ENCODE measurements at places on chromosomes 2 and 18.

DNA sequence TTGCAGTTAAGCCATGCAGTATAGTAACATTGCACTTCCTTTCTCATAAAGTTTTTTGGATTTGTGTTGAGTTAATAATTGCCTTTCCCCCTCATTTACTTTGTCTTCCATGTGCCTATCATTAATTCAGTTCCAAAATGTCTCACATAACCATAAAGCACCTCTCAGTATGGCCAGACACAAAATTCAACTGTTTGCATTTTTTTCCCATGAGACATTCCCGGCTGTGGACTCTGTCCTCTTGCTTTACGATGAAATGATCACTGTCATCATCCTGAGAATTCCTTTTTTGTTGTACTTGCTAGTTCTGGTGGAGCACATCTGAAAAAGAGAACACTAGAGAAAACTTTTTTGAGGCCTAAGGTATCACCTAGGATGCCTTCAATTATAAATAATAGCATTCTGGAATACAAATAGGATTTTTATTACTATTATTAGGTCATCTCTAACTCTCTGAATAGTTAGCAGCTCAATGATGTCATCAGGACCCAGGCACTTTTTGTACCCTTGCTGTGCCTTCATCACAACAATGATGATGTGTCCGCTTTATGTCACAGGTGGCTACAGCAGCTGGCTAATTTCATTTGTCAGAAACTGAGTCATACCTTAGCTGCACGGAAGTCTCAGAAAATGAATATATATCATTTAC, 8.5 kb upstream of the ATP8B1 start:
- no peak for DNase-seq

DNA sequence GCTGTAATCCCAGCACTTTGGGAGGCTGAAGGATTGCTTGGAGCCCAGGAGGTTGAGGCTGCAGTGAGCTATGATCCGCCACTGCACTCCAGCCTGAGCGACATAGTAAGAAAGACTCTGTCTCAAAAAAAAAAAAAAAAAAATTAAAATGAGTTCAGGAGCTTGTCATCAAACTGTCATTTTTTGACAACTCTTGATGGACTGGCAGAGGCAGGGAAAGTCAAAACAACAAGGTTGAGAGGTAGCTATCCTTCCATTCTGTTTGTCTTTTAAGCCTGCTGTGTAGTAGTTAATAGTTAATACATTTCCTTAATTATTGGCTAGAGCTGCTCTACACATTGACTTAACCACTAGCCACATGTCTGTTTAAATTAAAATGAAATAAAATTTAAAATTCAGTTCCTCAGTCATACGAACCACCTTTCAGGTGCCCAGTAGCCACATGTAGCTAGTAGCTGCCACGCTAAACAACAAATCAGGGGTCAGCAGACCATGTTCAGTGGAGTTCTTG, 22.7 kb downstream of the DPYSL5 start:
- no peak for DNase-seq

DNA sequence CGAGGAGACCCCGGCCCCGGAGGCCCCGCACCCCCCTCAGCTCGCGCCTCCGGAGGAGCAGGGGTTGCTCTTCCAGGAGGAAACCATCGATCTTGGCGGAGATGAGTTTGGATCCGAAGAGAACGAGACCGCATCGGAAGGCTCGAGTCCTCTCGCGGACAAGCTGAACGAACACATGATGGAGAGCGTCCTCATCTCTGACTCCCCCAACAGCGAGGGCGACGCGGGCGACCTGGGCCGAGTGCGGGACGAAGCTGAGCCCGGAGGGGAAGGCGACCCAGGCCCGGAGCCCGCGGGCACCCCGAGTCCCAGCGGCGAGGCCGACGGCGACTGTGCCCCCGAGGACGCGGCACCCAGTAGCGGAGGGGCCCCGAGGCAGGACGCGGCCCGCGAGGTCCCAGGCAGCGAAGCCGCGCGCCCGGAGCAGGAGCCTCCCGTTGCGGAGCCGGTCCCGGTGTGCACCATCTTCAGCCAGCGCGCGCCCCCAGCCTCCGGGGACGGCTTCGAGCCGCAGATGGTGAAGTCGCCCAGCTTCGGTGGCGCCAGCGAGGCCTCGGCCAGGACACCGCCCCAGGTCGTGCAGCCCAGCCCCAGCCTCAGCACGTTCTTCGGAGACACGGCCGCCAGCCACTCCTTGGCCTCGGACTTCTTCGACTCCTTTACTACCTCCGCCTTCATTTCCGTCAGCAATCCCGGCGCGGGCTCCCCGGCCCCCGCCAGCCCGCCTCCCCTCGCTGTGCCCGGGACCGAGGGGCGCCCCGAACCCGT, 8.3 kb downstream of the TRAPPC12 start:
- no peak for DNase-seq

DNA sequence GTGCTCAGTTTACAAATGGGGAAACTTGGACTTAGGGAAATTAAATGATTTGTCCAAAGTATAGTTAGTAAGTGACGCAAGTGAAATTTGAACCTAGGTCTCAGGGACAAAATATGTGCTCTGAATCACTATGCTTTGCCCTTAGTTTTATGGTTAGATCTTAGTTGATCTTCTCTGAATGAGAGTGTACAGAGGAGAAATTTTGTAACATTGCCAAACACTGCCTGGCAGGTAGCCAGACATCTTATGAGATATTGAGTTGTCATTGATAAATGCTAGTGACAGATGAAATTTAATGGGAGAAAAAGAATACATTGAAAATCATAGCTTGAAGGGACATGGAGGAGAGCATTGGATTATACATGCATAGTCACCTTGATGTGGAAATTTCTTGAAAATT, 91.4 kb downstream of the GALNT1 start:
- no peak for DNase-seq

- DNase-seq: no peak
Observed at GRCh38 chr2:37573451-37574388, 97.7 kb downstream of the CDC42EP3 start.

- no peak for DNase-seq
Observed at GRCh38 chr18:54878659-54879358, 50.5 kb downstream of the RAB27B start.

- no peak for DNase-seq
Observed at GRCh38 chr2:140154706-140155105, 1374.5 kb upstream of the NXPH2 start.

DNA sequence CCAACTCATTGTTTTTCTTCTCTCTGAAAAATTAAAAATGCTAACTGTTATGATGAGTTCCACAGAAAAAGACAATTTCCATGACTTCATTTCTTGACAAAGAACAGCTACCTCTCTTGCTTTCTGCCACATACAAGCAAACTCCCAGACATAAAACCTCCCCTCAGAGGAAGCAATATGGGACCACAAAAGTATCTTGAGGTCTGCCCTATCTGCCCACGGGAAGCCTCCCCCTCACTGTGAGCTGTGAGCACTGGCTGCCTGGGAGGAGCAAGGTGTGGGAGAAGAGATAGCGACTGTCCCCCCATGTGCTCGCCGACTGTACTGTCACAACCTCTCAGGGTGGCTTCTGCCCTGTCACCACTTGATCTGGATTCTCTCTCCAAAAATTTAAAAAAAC, 69.7 kb upstream of the NRP2 start:
- DNase-seq: no peak
